Calu3 (cell line): ENCODE measurements at places on chromosomes 6 and 20. TPM values are rescaled to one million over a fixed set of nuclear protein-coding genes. Genes with fewer than 3 reads are reported as not detected.

The LINC00237 gene
- not detected in 2 replicates for total RNA-seq

GRCh38 chr6:167303675-167304625, 12.8 kb downstream of the UNC93A start:
- DNase-seq: no peak

DNA sequence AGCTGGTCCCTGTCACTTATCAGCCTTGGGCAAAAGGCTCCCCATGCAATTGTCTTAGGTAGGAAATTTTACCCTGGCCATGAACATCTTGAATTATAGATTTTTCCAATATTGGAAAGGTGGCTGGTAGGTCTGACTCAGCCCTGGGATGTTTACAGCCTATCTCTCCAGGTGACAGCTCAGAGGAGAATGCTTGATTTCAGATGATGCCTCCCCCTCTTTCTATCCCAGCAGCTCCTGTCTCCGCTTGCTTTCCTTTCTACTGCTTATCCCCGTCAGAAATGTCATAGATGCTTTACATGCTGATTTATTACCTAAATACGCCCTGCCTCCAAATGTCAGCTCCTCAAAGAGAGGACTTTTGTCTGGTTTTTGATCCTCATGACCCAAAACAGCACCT, 109.6 kb downstream of the NFATC2 start:
- DNase-seq: no peak

The ZSCAN23 gene
- total RNA-seq: 1.8 and 3.7 TPM in 2 replicates

DNA sequence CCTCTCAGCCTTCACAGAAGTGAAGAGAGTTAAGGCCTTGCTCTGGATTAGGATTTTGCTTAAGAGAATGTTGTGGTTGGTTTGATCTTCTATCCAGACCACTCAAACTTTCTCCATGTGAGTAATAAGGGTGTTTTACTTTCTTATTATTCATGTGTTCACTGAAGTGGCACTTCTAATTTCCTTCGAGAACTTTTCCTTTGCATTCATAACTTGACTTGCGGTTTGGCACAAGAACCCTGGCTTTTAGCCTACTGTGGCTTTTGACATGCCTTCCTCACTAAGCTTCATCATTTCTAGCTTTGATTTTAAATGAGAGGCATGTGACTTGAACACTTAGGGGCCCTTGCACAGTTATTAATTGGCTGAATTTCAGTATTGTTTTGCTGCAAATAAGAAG, 166.1 kb upstream of the OPRM1 start:
- no peak for DNase-seq

The GID8 gene
- 64.3 and 64.6 TPM in 2 replicates for total RNA-seq

The VSX1 gene
- total RNA-seq: not detected in 2 replicates

The DXO gene
- total RNA-seq: 40.9 and 43.6 TPM in 2 replicates

The C4B gene
- 7.8 and 13.4 TPM in 2 replicates for total RNA-seq

GRCh38 chr6:108557494-108558371, 3.0 kb upstream of the FOXO3 start:
- peak; percentile 70 for DNase-seq

GRCh38 chr6:147005499-147005898, 198.7 kb upstream of the STXBP5 start:
- no peak for DNase-seq

- no peak for DNase-seq
Observed at GRCh38 chr20:17210983-17211382, 15.9 kb upstream of the PCSK2 start.

The SLC32A1 gene
- not detected in 2 replicates for total RNA-seq

DNA sequence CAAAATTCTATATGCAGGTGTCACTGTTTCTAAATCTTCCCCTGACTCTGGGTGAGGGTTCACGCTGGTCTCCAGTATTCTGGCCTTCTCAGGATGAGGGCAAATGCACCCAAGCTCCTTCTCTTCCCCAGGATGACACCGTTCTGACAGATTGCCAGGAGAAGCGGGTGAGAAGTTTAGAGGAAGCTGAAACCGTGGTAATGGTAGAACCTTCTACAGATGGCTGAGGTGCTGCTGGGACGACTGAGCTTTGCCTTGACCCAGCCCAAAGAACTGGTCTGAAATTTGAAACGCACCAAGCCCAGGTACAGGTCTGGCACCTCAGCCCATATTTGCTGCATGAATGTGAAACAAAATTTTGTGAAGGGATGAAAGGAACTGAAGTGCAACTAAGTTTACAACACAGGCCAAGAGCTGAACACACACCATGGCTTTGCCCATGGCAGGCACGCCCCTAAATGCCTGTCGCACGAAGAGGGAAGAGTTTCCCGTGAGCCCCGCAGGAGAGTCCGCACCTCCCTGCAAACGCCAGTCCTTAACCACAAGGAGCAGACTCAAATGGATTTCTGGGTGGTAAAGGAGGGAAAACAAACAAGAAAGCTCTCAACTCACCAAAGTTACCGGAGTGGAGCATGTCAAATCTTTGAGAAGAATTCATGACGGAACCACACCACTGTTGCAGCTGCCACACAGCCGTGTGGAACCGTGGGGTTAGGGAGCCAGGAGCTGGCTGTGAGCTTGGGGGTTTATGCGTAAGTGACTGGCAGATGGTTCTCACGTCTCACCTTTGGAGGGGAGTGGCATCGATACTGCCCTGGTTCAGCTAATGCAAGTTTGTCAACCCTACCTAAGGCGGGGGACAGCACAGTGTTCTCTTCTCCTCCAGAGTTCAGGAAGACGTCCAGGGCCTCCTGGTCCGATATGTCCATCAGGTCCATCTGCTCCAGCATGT, 138.9 kb downstream of the DTNBP1 start:
- no peak for DNase-seq

- no peak for DNase-seq
Observed at GRCh38 chr6:148997865-148998264, 251.0 kb downstream of the UST start.

GRCh38 chr6:142740449-142740848, 204.5 kb downstream of the HIVEP2 start:
- no peak for DNase-seq

The TFAP2D gene
- not detected in 2 replicates for total RNA-seq

The SLC35D3 gene
- not detected in 2 replicates for total RNA-seq

The GRM1 gene
- total RNA-seq: 0.12 TPM in 1 of 2 replicates, not detected in the other

DNA sequence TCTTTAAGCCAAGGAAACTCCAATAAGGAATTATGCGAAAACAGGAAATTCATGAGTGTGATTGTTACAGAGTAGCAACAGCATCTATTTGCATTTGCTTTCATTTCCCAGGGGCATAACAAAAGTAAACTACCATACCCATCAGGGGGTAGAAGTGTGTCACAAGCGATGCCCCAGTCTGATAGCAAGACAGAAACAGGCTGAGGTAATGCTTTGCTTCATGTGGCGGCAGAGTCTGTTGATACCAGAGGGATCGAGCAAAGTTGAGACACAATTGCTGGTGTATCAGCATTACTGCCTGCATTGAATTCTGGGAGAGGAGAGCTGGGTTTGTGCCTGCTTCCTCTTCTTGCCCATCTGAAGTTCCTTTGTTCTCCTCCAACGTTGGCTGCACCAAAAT, 51.2 kb upstream of the LYRM2 start:
- no peak for DNase-seq
